Stimulated activated naive CD4-positive, alpha-beta T cell (primary cell): ENCODE measurements at places on chromosomes 12 and 14.

- peak; percentile 85 for DNase-seq
Measured at GRCh38 chr12:121802843-121803698, 738 bp upstream of the SETD1B start.

- DNase-seq, result no peak
Measured at GRCh38 chr12:561391-561705, 101.6 kb downstream of the B4GALNT3 start.

DNA sequence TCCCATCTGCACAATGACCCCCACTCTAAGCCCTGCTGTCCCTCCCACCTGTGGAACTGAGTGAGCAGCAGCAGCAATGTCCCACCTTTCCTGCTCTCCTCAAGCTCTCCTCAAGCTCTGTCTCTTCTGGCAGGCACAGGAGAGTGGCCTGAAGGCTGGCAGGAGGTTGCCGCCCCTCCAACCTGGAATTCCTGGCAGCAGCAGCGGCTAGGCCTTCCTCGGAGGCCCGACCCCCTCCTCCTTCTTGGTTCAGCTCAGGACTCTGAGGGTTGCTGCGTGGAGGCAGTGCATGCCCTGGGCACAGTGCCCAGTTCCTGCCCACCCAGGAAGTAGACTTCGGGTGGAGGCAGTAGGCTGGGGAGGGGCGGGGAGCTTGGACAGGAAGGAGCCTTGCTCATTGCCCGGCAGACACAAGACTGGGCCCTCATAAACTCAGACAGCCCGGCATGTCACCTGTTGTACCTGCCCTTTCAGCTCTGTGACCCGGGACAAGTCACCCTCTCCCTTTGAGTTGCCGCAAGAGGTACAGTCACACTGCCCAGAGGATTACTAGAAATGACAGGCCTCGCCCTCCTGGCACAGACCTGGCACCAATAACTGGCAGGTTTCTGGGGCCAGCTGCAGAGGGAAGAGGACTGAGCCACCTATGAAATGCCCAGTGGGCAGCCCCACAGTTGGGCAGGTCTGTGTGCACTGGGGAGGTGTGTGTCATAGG lies 2.1 kb upstream of the SERPINA1 start:
- no peak for DNase-seq

- no peak for DNase-seq
Measured at GRCh38 chr12:120939523-120939922, 35.4 kb upstream of the SPPL3 start.

- DNase-seq, result no peak
Measured at GRCh38 chr12:105294161-105294560, 36.3 kb upstream of the C12orf75 start.

DNA sequence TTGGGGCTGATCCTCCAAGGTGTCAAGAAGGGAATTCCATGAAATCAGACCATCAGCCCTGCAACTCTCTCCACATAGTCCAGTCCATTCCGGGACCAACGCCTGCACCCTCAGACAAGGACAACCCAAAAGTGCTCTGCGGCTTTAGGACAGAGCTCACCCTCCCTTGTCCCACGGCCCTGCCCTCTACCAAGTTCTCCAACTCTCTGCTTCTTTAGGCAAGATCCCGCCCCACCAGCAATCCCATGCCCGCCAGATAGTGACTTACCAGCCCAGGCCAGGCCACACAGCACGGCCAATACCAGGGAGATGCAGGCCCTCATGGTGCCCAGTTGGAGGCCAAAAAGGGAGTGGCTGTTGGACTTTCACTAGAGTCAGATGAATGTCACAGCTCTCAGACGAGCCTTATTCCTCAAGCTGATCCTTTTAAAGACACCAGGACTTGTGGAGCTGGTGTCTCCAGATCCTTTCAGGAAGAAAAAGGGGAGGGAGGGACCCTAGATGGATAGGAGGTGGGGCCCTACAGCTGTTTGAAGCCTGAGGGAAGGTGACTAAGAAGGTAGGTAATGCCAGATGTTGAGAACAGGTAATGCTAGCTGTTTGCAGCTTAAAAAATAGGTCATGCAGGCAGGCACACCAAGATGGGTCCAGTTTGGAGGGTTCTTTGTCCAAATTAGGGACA lies at the start of gene ENDOU:
Gene ENDOU, minus strand, starts transcription at position 400 of the 682 bp plus-strand sequence. Its CDS starts 77 bp downstream, at position 323.
- DNase-seq, result no peak

DNA sequence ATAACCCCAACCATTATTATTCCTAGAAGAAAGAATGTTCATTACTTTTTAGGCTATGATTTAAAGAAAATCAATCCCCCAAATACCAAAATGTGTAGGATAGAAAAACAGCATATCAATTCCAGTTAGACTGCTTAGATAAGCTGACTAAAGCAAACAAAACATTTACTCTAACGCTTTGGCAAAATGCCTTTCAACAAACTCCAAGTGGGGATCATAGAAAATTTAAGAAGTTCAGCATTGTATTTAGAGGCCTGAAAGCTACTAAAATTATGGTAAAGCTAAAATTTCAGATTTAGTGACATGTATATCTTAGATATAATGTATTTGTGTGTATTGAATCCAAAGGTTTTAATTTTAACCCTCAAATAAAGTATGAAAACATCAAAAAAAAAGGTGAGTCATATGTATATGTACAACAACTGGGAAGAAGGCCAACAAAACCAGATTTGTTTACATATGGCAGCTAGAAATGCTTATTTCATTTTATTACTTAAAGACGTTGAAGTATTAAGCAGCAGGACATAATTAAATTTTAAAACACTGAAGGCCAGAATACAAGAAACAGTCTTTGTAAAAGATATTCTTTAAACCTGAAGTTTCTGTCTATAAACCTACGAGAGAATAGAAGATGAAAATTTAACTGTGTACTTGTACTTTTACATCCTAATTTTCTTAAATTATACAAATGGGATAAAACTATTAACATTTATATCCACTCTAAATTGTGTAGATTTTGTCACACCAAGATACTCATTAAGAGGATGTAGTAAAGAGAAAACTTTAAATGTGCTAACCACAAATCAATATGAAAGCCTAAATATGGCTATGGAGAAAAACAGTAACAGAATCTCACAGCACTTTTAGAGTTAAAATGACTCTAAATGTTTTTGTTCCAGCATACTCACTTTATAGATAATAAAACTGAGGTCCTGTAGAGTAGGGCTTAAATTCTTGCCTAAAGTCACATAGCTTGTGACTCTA lies 71.4 kb downstream of the SLC41A2 start:
- no peak for DNase-seq

- DNase-seq, result no peak
Measured at GRCh38 chr12:88544991-88545980, 35.0 kb downstream of the KITLG start.

GRCh38 chr14:74695406-74695805 lies 17.5 kb downstream of the AREL1 start:
- DNase-seq, result no peak

- DNase-seq, result no peak
Measured at GRCh38 chr14:90388982-90389381, 7.8 kb upstream of the CALM1 start.

- no peak for DNase-seq
Measured at GRCh38 chr12:114888928-114889584, 205.1 kb upstream of the TBX3 start.

GRCh38 chr14:22472466-22472865 lies 116.6 kb downstream of the DAD1 start:
- DNase-seq, result no peak

- DNase-seq, result no peak
Measured at GRCh38 chr12:92619026-92619425, 83.8 kb upstream of the PLEKHG7 start.

- no peak for DNase-seq
Measured at GRCh38 chr14:100786131-100786530, 39.8 kb upstream of the MEG3 start.

GRCh38 chr14:101830271-101830670 lies 68.8 kb downstream of the PPP2R5C start:
- DNase-seq, result no peak

DNA sequence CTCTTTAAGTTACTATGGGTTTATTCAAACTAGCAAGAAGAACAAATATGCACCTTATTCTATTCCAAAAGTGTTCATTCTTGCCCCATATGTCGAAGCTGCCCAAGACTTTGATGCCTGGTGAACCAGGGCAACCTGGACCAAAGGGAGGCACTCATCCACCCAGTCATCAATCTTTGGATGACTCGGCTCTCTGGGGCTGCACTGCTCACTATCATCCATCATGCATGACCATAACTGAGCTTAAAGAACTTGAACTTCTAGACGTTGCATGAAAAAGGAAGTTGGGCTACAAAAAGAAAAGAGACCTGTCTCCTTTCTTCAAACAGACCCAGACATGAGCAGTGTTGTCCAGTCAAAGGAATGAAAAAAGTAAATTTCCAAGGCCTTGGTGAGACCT lies 1.2 kb downstream of the KRT4 start:
- no peak for DNase-seq

DNA sequence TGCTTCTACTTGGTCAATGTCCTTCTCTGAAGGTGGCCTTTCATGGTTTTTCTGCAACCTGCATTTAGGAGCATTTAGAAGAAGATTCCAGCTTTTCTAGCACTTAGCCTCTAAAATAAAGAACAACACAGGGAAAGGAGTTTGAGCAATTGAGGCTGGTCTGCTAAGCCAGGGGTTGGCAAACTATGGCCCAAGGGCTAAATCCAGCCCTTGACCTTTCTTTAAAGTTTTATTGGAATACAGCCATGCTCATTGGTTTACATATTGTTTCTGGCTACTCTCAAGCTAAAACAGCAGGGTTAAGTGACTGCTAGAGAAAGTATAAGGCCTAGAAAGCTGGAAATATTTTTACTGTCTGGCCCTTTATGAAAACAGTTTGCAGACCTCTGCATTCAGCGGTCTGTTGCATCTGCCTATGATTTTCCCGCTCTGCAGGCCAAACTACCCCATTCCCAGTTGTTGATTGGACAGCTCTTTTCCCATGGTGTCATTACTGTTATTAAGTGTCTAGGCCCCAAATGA lies 39.3 kb downstream of the SPRING1 start:
- no peak for DNase-seq

GRCh38 chr12:127667131-127667685 lies 599.8 kb upstream of the TMEM132C start:
- no peak for DNase-seq

- DNase-seq, result no peak
Measured at GRCh38 chr12:75842090-75842489, 189.5 kb downstream of the PHLDA1 start.

GRCh38 chr14:67503331-67503730 lies 14.8 kb upstream of the TMEM229B start:
- DNase-seq, result no peak

GRCh38 chr14:89473989-89474388 lies 57.0 kb upstream of the FOXN3 start:
- DNase-seq, result no peak

DNA sequence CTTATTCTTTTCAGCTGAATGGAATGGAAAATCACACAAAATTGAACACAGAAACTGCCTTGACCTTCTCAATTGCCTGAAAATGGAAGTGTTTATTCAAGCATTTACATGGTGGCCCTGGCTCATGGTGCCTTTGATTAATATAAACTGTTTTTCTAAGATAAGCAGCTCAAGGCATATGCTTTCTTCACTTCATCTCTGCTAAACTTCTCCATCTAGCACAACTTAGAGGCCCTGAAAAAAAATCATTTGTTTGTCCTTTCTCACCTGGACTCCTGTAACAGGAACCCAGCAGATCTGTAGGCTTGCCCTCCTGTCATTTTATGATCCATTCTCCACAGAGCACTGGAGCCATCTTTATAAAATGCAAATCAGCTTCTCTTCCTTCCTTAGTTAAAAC lies 117.5 kb upstream of the KRR1 start:
- DNase-seq, result no peak

DNA sequence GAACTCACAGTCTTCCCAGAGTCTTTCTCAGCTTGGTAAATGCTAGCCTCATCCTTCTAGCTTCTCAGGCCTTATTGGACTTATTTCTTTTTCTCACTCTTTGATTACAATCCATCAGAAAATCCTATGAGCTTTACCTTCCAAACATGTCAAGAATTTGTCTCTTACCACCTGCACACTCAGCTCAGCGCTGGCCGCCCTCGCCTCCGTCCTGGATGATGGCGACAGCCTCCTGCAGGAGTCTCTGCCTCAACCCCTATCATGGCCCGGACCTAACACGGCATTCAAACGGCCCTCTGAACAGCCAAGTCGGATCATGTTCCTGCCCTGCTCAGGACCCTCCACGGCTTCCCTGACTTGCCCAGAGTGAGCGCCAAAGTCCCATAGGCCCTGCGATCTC lies 333.1 kb upstream of the FKBP4 start:
- no peak for DNase-seq

DNA sequence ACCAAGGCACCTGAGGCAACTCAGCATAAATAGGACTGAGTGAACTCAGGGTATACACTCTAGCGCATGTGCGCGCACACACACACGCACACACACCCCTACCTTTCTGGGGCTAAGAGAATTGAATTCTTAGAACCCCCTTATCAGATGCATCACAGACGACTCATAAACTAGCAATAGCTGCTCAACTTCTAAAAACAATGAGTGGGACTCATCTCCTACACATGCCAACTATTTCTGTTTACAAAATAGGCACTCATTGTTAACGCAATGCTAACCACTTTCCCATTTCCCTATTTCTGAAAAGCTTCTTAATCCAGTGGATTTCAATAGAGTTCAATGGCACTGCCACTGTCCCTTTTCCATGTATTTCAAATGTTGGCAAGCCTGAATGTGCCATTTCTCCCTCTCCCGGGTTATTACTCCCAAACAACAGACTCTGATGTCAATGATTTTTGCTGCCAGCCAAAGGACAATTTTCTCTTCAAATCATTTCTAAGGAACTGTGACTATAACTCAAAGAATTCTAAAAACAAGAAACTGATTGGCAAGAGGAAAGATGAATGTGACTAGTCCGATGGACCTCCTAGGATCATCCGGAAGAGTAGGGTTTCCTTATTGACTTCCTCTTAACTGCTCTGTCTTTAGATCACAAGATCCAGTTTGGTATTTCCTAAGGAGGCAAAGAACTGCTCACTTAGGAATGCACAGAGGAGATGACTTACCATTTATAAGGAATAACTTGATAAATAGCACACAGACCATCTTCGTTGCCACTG lies 48.8 kb downstream of the SLC38A1 start:
- DNase-seq, result peak; percentile 61

- no peak for DNase-seq
Measured at GRCh38 chr12:100904270-100904669, 109.7 kb downstream of the ANO4 start.

DNA sequence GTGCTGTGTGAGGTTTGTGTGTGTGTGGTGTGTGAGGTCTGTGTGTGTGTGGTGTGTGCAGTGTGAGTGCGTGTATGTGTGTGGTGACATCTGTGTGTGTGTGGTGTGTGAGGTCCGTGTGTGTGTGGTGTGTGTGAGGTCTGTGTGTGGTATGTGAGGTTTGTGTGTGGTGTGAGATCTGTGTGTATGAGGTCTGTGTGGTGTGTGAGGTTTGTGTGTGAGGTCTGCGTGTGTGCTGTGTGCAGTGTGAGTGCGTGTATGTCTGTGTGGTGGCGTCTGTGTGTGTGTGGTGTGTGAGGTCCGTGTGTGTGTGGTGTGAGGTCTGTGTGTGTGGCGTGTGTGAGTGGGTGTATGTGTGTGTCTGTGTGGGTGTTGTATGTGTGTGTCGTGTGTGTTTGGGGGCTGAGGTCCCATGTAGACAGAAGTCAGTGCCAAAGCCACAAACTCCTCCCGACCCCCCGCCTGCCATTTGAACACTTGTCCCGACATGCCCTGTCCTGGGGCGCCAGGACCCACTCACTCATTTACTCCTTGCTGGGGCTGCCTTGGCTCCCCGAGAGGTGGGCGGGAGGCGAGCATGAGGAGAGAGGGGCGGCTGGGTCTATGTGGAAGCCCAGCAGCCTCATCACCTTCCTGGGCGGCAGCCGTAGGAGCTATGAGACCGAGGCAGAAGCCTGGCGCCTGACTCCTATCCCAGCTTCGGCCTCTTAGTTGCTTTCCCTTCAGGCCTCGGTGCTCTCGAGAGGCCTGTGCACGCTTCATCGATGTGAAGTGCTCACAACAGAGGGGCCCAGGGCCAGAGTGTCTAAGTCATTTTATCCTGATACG lies 20.5 kb downstream of the RILPL1 start:
- no peak for DNase-seq

GRCh38 chr12:128387811-128388422 lies 120.9 kb downstream of the TMEM132C start:
- DNase-seq, result no peak
